ENCODE measurements at places on chromosomes 5 and 9.

- no peak for DNase-seq
These were observed 141.9 kb downstream of the CDK5RAP2 start for GRCh38 chr9:120438111-120438510.

DNA sequence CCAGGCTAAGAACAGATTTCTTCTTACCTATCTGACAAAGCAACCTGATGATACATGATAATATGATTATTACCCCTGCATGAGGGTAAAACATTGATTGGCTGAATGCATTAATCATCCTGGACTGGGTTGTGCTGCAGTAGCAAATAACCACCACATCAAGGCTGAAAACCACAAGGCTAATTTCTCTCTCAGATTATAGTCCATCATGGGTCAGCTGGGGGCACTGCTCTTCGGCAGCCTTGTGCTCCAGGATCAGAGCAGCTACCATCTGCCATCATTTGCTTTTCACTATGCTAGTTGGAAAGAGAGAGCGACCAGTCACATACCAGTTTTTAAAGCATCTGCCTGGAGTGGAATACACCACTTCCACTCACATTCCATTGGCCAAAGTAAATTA, 383.5 kb downstream of the RASEF start:
- DNase-seq = no peak

DNA sequence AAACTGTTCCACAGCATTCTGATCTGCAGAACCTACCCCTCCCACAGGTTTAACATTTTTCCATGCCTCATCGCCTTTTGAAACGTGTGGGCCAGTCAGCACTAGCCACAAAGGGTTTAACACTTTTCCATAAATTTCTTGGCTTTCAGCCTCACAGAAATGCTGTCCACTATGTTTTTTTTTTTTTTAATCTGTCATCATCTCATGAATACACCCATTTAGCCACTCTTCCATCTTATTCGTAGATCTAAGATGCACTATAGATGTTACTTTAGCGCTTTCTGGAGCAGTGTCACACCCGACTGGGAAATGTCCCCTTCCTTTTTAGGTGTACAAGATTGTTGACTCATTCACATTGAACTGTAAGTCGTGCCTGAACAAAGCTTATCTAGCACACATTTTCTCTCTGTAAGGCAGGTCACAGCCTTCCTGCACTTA, 62.3 kb downstream of the GCNT1 start:
- DNase-seq = no peak

DNA sequence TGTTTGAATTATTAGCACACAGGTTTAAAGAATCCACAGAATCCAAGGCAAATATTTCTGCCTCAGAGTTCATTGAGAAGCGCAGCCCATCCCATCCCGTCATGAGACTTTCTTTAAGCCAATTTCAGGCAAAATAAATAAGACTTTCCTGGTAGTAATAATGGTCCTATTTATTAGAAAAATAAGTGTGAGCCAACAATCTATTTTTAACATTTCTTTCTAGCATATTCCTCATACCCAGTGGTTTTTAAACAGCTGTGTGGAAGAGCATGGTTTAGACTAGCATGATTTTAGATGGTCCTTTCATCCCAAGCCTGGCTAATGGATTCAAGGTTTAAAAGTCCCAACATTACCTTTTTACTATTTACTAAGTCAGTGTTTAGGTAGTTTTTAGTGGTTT, 125.8 kb downstream of the SCAMP1 start:
- DNase-seq = no peak

GRCh38 chr9:92176068-92176799, 61.0 kb upstream of the SPTLC1 start:
- no peak for DNase-seq

GRCh38 chr5:35354751-35355150, 124.5 kb upstream of the PRLR start:
- no peak for DNase-seq

DNA sequence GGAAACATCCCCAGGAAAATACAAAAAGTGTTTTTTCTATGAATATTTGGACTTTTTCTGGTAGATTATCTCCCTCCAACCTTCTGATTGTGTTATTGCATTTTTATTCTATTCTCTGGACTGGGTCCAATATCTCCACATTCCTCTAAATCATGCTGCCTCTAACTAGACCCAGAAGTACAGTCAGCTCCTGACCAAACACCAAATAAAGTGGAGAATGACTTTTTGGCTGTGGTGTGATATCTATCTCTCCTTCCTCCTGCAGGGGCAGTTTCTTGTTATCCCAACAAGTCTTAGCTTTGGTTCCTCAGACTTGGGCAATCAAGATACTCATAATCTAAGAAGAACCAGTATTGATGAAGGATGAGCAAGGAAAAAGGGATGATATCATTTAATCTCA, 3.2 kb upstream of the RAI14 start:
- no peak for DNase-seq

DNA sequence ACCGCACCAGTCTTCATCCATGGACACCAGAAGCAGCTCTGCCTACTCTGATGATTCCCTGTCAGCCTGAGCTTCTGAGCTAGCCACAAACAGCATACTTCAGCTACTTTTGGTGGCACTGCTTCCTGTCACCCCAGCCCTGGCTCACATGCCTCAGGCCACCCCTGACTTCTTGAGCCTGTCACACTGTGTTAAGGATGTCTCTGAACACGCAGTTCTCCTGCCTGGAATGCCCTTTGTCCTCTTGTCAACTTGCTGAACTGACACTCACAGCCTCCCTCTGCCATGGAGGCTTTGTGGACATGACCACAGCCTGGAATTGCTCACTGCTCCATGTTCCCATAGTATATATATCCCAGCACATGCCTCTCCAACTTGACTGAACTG, 7.2 kb downstream of the MACROH2A1 start:
- no peak for DNase-seq

All from hypothalamus (tissue), 51 donors.